Ureter (tissue), 1 donor: ENCODE measurements at places on chromosomes 2 and 18. TPM values are rescaled to one million over a fixed set of nuclear protein-coding genes. Genes with fewer than 3 reads are reported as not detected.

GRCh38 chr2:168159754-168160585 lies 87.4 kb downstream of the STK39 start:
- DNase-seq, result no peak

- no peak for DNase-seq
Measured at GRCh38 chr2:100043891-100044255, 98.5 kb downstream of the AFF3 start.

DNA sequence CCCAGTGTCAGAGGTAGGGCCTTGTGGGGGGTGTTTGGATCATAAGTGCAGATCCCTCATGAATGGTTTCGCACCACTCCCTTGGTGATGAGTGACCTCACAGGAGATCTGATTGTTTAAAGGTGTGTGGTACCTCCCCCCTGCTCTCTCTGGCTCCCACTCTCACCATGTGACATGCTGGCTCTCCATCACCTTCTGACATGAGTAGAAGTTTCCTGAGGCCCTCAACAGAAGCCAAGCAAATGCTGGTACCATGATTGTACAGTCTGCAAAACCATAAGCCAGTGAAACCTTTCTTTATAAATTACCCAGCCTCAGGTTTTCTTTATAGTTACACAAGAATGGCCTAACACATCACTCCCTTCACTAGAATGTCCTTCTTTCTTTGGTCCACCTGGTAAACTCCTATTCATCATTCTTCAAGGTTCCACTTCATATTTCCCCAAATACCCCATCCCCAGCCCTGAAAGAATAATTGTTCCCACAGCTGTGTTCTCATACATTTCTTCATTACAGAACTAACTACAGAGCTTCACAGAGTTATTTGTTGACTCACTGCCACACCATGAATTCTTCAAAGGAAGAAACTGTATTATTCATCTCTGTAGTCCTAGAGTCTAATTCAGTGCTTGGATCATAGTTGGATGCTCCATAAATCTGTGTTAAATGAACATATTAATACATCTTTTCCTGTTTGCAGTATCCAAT lies 81.2 kb upstream of the STK17B start:
- no peak for DNase-seq

PARD6G gene
- total RNA-seq, result 26.4 TPM
